ENCODE measurements at places on chromosomes 13 and 19.

GRCh38 chr19:12913011-12913561, 6.0 kb downstream of the SYCE2 start:
- no peak for DNase-seq

- no peak for DNase-seq
Observed at GRCh38 chr13:29771247-29771646, 79.2 kb downstream of the UBL3 start.

DNA sequence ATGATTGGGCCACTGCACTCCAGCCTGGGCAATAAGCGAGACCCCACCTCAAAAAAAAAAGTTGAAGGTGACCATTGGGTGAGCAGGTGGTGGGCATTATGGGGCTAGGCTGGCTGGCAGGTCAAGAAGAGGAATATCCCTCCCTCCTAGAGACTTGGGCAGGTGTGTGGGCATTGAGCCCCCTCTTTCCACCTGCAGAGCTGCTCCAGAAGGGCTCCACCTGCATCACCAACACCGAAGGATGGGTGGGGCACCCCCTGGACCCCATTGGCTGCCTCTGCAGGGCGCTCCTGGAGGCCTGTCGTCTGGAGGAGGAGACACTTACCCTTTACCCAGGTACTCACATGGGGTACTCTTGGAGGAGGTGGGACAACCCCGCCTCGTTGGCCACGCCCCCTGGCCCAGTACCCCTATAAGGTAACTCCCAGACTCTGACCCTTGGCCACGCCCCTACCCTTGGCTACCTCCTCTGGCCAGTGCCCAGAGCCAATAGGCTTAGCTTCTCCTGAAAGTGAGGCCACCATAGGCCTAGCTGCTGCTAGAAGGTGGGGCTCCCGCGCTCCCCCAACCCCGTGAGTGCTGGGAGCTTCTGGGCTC, 21.9 kb downstream of the ZSWIM4 start:
- no peak for DNase-seq

- DNase-seq, result no peak
Observed at GRCh38 chr13:40187841-40188591, 478.4 kb downstream of the FOXO1 start.

DNA sequence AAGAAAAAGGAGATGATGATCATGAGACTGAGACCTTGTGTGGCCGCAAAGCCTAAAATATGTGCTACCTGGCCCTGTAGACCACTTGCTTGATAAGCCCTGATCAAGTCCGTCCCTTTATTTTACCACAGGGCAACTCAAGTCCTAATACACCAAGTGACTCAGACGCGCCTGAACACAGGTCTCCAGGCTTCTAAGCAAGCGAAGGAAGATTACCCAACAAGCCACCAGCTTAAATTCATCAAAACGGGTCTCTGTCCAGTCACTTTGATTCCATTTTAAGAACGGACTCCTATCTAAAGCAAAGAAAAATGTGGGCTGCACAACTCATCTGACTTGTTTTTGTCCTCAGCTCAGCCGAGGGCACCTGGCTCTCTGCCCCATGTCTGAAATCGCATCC, 26.8 kb downstream of the SLC7A1 start:
- DNase-seq, result no peak

GRCh38 chr19:38917921-38918491, 6.0 kb upstream of the CCER2 start:
- no peak for DNase-seq

GRCh38 chr13:109483284-109483683, 303.1 kb downstream of the IRS2 start:
- DNase-seq, result no peak

GRCh38 chr13:110938662-110939421, 24.0 kb upstream of the ANKRD10 start:
- DNase-seq, result no peak

Measured in cortex of kidney (tissue), 1 donor.